ENCODE measurements at places on chromosomes 16 and 17.

DNA sequence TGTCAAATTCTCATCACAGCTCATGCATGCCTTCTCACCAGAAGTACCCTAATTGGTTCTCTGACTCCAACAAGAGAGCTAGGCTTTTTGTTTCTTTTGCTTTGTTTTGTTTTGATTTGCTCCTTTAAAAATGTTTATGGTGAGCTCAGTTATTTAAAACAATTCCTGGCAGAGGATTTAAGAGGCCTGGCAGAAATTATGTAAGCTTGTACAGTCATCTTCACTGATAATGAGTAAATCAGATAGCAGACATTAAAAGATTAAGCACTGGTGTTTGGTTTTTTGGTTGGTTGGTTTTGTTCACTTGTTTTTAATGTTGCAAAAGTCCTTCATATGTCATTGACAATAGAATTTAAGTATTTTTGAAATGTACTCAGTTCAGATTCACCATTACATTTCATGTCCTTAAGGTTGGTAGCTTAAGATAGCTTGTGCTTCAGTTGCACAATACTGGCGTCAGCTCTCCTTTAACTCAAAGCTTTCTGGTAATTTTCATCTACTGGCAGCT lies 378.9 kb downstream of the CDH13 start:
- DNase-seq = no peak

DNA sequence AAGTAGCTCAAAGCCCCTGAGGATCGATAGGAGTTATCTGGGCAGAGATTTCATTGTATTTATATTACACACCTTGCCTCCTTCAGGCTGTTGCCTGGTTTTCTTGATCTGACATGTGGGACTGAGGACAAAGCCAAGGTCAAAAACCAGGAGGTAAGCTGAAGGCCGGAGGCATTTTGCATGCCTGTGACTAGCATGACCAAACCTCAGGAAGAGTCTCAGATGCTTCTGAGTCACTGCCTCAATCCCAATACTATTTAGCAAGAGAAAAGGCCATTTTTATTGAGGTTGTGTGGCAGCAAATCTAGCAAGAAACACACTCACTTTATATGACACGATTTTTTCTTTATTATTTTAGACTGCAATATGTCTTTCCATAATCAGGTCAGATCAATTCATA lies 968.1 kb downstream of the CDH11 start:
- DNase-seq = no peak

DNA sequence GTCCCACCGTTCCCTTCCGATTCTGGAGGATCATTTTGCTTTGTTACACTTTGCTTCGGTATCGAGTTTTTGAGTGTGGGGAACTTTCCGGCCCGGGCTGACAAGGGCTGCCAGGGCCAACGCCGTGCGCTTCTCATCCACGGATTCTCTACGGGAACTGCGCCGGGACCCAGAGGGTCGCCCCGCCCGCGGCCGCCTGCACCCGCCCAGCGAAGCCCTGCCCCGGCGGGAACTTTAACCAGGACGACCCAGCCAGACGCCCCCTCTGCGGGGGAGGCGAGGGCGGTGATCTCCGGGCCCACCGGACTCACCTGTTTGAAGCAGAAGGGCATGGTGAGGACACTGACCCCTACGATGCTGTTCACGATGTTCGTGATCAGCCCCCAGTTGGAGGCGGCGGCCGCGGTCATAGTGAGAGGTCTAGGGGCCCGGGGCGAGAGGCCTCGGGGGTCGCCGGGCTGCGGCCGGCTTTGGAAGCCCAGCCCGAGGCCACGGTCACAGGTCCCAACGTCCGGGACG lies 536 bp downstream of the SLC38A10 start:
- peak; percentile 41 for DNase-seq

DNA sequence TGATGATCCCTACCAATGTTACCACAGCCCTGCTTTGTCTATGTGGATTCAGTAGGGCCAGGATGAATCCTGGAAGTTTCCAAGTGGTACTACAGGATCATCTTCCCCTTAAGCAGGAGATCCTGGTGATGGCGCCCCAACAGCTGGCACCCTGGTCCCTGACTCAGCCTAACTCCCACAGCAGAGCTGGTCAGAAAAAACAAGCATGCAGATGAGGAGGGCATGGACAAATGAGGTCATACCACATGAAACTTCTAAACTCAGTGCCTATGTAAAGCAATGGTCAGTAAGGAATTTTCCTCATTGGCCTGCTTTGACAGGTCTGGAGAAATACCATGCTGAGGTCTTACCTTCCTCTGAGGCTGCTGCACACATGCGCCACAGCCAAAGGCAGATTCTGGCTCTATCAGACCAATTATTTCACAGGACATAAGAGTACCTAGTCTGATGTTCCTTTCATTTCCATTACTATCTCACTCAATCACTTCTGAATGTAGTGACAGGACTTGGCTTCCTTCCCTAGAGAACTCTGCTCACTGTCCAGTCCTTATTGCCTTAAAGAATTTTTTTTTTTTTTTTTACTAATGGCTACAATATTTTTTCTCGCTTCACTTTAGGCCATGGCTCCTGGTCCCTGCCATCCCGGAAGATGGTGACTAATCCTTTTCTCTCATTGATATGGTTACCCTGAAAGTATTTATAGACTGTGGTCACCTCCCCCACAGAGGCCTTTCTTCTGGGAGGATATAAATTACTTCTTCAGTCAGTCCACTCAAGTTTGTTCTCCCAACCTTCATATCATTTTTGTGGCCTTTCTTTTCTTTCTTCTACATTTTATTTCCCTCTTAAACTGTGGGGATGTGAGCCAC lies 525.2 kb upstream of the PSMD7 start:
- no peak for DNase-seq

DNA sequence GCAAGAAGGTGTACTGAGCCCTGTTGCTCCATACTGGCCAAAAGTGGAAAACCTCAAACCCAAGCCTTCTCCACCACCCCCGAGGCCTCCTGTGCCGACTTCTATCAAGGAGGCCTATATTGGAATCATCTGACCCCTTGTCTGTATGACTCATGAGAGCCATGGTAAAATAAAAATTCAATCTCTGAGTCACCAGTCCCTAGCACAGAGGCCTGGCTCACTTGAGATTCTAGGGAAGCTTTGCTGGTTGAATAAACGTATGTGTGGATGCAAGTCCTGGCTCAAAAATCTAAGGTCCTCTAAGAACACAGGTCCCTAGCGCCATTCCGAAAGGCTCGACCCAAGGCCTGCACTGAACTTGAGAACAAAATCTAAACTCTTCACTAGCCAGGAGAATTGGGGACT lies 15.0 kb downstream of the NSMCE1 start:
- no peak for DNase-seq

GRCh38 chr16:68381363-68381724 lies 67.0 kb downstream of the SMPD3 start:
- DNase-seq = no peak

GRCh38 chr17:50547035-50547735 lies at the start of gene SPATA20:
TSS of gene SPATA20 (plus strand) at chr17:50547174. CDS start at chr17:50547209, 35 bp downstream.
- peak; percentile 84 for DNase-seq

GRCh38 chr17:41522301-41523224 lies 3.9 kb upstream of the KRT15 start:
- DNase-seq = no peak

DNA sequence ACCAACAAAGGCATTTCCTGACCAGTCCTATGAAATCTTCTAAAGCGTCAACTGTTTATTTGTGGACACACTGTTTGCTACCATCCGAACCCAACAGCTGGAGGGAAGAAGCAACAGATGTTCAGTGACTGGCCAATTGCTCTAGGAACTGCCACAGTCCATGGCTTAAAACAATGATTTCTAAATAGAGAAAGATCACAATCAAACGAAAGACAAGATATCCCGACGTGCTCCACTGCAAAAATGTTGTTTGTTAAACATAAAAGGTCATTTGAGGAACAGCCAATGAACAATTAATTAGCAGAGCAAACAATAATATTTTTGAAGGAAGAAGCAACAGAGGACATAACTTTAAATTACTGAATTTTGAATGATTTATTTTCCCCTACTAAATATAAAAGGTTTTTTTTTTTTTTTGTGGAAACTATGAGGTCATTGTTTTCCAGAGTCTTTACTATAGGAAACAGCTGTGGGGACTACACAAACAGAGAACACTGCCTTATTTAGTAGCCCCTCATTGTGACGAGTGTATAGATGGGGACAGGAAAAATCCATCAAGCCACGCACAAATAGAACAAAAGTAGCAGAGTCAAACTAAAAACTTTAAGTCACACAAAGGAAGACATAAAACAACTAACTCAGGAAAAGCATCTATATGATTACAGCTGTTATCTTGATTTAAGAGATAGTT lies 17.2 kb downstream of the USP31 start:
- no peak for DNase-seq

- no peak for DNase-seq
These were observed 22.2 kb downstream of the UNC119 start for GRCh38 chr17:28530250-28530649.

Data from DND-41 (cell line).